Astrocyte of the spinal cord (primary cell): ENCODE measurements at places on chromosomes 2 and 18.

DNA sequence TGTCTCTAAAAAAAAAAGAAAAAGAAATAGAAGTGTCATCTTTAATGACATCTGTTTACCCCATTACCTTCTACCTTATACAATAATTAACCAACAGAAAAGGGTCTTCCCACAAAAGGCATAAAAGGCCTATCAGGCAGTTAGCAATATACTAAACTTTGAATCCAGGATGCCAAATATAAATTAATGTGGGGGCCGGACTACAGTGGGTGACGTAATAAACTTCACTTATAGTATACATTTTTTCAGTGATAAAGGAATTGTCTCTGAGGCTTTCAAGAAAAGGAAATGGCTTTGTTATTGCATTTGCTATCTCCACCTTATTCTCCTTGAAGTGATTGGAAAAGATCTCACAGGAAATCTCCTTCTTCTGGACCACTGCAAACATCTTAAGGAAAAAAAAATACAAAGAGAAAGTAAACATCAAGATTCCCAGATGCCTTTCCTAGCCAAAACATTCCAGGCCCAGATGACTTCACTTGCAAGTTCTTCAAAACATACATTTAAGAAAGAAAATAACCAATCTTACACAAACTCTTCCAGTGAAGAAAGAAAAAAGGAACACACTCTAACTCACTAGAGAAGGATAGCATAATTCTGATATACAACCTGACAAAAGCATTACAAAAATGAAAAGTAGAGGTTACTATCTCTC lies 126.2 kb upstream of the CAB39 start:
- DNase-seq: peak; percentile 38

- no peak for DNase-seq
Observed at GRCh38 chr2:157036726-157037125, 220.8 kb upstream of the GALNT5 start.

DNA sequence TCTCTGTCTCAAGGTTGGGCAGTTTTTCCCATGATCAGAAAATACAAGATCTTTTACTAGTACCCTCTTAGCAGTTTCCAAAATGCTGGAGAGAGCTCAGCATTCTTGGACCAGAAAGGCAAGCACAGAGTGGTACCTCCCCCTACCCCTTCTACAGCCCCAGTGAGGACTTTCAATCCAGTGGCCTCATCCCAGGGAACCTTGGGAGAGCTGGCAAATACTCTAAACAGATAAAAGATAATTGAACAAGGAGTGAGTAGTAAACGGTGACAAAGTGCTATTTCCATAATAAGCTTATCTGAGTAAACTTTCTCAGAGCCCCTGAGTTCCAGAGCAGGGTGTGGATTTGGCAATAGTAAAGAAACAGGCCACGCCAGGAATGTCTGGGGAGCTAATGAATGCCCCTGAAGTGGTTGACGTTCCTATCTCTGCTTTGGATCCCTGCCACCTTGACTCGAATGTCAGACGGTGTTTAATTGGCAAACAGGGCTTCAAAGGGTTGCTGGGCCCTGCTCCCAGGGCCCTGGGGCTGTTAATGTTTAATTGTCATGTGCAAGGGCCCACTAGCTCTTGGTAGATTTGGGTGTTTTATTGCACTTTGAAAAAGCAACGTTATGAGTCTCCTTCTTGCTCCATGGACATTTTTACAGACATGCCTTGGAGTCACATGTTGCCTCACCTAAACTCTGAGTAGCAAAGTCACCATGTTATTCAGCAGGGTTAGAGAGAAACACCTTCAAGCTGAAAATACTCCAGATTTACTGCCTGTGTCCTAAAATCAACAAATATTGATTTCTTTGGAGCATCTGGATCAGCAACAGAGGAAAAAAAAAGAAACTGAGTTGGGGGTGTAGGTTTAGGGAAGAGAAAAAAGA lies 239.9 kb downstream of the CYRIA start:
- DNase-seq: no peak

GRCh38 chr2:20115902-20116301 lies 64.5 kb upstream of the LAPTM4A start:
- DNase-seq: no peak

DNA sequence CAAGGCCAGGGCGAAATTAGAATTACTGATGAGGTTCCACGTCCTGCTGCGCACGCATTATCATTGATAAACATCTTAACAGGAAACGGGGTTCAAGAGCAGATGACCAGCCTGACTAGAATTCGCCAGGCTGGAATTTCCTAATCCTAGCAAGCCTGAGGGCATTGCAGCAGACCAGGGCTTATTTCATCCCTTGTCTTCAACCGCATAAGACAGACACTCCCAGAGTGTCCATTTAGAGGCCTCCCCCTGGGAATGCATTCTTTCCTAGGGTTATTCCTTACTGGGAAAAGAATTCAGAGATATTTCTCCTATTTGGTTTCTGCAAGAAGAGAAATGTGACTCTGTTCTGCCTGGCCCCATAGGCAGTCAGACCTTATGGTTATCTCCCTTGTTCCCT lies 486.8 kb downstream of the DPP10 start:
- no peak for DNase-seq

DNA sequence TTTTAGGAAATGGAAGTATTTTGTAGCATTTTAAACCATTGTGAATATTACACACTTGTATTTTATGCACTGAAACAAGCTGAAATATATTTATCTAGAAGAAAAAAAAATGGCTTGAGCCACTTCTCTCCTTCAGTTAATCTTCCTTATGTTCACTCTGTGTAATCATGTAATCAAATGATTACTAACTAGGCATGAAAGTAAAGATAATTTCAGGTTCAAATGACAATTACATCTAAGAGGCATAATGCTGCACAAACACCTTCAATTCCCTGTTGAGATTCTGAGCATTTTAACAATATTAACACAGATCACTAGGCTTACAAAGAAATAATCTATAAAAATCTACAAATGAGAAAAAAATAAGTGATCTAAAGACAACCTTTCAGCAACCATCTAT lies 119.6 kb upstream of the ITGB6 start:
- DNase-seq: no peak

DNA sequence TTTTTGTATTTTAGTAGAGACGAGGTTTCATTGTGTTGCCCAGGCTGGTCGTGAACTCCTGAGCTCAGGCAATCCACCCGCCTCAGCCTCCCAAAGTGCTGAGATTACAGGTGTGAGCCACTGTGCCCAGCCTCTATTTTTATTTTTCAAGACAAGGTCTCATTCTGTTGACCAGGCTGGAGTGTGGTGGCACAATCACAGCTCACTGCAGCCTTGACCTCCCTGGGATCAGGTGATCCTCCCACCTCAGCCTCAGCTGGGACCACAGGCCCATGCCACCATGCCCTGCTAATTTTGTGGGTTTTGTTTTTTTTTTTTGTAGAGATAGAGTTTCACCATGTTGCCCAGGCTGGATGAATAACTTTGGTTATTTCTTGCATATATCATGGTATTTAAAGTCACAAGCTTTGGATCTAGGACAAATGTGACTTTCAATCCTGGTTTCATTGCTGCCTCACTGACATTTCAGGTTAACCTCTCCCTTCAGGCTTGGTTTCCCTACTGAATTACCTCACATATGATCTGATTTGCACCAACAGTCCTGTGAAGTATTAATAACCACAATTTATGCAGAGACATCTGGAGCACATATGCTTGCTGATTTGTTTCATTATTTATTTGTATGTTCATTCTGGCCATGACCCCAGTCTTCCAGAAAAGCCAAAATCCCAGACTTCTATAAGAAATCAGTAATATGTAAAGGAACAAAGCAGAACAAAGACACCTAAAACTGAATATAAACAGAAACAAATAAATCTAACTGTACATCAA lies 17.5 kb upstream of the RAB31 start:
- DNase-seq: no peak

- no peak for DNase-seq
Observed at GRCh38 chr18:45357686-45358470, 257.4 kb upstream of the SLC14A2 start.
